ENCODE measurements at places on chromosomes 12 and 14. TPM values are rescaled to one million over a fixed set of nuclear protein-coding genes. Genes with fewer than 3 reads are reported as not detected.

GRCh38 chr14:86777963-86778602 is 1214.9 kb downstream of the GALC start:
- DNase-seq = no peak

GRCh38 chr14:20873370-20874177 is 17.6 kb upstream of the RNASE3 start:
- peak; percentile 82 for DNase-seq

DNA sequence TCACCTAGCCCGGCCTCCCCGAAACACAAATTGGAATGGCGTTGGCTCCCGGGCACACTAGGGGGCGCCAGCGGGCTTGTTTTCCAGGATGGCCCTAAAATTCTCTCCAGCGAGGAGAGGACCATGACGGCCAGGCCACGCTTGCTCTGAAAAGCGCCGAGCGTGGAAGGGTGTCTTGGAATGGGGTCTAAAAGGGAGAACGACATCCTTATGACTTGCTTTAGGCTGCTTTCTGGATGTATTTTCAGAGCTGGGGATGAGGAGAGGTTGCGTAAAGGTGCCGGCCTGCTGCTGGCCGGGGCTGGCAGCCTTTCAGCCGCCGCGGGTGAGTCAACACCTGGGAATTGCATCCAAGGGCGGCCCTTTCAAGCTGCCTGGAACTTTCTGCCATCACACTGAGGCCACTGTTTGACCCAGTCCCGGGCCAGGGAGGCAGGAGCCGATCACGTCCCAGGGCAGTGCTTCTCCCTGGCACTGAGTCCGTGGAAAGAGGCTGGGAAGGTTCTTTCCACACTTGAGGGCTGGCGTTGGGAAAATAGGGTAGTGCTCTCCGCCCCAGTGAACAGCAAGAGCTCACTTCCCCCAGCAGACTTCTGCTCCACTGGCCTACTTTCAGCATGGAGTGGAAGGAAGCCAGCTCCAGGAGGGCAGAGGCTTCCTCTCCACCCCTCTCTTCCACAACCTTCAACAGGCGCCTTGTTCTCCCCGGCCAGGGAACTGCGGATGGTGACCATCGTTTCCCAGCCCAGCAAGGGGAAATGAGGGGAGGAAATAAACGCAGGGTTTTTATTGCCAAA is 216.2 kb downstream of the TTC8 start:
- DNase-seq = peak; percentile 42

GRCh38 chr14:57574617-57575288 is 81.1 kb upstream of the CCDC198 start:
- DNase-seq = no peak

GRCh38 chr12:110941391-110941790 is 21.0 kb upstream of the MYL2 start:
- no peak for DNase-seq

DNA sequence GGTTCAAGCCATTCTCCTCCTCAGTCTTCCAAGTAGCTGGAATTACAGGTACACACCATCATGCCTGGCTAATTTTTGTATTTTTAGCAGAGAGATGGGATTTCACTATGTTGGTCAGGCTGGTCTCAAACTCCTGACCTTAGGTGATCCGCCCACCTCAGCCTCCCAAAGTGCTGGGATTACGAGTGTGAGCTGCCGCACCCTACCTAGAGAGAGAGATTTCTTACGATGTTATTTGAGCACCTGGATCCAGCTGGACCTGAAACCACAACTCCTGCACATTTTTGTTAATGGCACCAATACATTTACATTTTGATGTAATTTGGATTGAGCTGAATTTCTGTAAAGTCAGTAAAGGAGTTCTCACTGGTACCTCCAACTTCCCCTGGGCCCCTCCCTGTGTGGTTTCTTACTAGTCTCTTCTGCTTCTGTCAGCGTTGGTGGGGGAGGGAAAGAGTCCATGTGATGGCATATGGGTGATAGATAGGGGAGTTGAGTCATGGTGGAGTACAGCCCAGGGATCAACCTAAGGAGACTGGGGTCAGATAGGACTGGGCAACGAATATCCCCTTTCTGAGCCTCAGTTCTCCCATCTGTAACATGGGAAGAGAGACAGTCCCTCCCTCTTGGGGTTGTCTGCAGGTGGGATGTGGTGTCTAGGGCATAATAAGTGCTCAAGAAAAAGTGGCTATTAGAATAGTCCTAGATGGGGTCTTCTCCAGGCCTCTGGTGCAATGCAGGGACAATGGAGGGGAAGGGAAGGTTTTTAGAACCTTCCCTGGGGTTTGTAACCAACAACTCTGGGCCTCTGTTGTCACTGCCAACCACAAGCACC is 83.3 kb upstream of the MED13L start:
- DNase-seq = peak; percentile 95

Gene RPGRIP1
- 4.7 TPM for polyA plus RNA-seq

DNA sequence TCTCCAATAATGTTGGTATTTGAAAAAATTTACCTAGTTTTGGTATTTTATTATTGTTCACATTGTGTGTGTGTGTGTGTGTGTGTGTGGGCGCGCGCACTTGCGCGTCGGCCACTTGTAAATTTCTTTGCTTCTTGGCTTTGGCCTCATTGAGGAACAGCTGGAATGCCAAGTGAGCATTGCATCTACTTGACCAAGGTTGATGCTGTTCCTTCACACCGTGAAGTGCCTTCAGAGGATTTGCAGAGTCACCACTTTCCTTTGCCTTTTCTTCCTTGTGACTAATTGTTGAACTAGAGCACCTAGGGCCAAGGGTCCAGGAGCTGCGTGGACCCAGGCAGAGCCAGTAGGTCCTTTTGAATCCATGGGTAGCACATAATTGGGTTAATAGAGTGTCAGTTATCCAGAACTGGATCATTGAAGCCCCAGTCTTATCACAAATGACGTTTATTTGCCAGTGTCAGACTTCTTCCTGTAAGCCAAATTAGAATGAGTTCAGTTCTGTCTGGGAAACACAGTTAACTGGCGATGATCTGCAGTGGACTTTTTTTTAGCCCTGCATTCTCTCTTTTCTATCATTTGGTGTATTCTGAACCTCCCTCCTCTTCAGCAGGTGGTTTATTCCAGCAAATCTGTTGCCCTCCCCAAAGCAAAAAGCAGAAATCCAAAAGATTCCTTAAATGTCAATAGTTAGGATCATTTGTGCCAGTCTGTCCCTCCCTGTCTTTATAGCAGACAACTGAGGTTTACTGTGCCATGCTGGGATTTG is 2.6 kb downstream of the PPP2R5C start:
- no peak for DNase-seq

GRCh38 chr12:116143909-116144308 is 133.6 kb downstream of the MED13L start:
- DNase-seq = peak; percentile 36

DNA sequence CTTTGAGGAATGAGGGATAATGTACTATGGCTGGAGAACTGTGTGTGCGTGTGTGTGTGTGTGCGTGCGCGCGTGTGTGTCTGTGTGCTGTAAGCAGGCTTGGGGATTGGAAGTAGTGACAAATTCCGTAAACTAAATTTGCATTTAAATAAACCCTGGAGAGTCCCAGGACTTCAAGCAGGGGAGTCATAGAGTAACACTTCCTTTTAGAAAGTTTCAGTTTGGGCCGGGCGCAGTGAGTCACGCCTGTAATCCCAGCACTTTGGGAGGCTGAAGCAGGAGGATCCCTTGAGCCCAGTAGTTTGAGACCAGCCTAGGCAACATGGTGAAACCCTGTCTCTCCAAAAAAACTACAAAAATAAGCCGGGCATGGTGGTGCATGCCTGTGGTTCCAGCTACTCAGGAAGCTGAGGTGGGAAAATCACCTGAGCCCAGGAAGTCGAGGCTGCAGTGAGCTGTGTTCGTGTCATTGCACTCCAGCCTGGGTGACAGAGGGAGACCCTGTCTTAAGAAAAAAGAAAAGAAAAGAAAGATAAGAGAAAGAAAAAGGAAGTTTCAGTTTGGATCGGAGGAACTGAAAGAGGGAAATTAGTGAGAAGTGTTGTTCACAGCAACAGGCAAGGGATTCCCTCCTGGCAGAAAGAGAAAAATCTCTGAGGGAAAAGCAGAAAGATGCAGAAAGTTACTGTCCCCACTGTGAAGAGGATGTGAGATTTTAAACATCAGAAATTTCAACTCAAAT is 222.7 kb upstream of the SOX5 start:
- DNase-seq = peak; percentile 73

Gene SAMD4A
- polyA plus RNA-seq = 8.6 TPM

DNA sequence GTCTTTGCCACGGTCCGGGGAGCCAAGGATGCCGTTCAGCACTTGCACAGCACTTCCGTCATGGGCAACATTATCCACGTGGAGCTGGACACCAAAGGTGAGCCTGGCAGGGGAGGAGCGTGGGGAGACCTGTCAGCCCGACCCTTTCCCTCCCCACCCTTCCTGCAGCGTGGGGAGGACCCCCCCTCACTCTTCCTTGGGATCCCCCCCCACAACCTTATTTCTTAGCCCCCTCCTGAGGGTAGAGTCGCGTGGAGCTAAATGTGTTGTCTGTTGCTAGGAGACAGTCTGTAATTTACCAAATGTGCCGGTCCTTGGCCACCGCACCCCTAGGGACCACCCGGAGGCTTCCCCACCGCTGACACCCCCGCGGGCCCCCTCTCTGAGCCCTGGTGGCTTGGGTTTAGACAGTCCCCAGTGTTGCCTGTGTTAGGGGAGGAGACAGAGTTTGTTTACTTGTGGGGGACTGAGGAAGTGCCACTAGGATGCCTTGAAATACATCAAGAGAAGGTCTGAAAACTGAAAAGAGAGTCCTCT is 2.3 kb downstream of the SETD1B start:
- no peak for DNase-seq

Gene SVOP
- not detected for polyA plus RNA-seq

- no peak for DNase-seq
Observed at GRCh38 chr14:35879151-35879648, 53.1 kb downstream of the BRMS1L start.

DNA sequence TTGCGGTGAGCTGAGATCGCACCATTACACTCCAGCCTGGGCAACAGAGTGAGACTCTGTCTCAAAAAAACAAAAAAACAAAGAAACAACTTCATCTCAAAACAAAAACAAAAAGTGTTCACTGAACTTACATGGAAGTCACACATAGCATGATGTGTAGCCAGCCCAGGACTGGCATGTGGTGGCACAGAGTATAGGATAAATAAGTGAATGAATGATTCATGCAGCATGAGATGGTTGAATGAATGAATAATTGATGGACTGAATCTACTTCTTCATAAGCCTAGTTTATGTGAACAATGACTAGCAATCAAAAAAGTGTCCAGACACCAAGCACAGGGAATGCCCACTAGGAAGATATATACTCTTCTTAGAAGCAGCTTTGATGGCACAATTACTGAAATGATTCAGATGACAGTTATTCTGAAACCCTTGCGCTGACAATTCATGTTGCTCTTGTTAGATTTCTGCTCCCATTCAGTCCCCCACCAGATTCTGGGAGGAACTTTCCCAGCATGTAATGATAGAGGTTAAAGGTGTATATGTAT is 31.6 kb upstream of the SERPINA6 start:
- DNase-seq = no peak

Gene RDH16
- polyA plus RNA-seq = not detected

- no peak for DNase-seq
Observed at GRCh38 chr14:61470261-61470960, 149.0 kb downstream of the PRKCH start.

DNA sequence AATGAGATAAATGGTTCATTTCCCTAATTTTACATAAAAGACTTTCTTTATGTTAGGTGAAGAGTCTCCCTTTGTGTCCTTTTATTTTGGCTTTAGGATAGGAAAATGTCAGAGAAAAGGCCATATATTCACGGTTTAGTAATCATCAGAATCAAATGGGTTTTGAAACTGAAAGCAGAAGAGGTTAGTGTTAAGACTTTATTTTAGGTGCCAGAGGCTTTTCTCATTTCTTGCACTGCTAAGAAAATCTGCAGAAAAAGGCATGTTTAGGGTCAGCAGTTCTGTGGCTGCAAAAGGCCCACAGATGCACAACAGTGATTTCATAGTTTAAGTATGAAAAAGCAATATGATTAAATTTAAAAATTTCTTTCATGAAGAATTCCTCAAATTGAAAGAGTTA is 80.4 kb upstream of the SINHCAF start:
- no peak for DNase-seq

- no peak for DNase-seq
Observed at GRCh38 chr12:32198555-32198954, 91.9 kb downstream of the BICD1 start.

Measured in CD14-positive monocyte (primary cell).